ENCODE measurements at places on chromosomes 12 and 14.
A peak's percentile ranks its signal among the peaks of the same experiment; 100 is the strongest.

GRCh38 chr14:76844223-76844622, 18.0 kb downstream of the LRRC74A start:
- DNase-seq, result peak; percentile 33

DNA sequence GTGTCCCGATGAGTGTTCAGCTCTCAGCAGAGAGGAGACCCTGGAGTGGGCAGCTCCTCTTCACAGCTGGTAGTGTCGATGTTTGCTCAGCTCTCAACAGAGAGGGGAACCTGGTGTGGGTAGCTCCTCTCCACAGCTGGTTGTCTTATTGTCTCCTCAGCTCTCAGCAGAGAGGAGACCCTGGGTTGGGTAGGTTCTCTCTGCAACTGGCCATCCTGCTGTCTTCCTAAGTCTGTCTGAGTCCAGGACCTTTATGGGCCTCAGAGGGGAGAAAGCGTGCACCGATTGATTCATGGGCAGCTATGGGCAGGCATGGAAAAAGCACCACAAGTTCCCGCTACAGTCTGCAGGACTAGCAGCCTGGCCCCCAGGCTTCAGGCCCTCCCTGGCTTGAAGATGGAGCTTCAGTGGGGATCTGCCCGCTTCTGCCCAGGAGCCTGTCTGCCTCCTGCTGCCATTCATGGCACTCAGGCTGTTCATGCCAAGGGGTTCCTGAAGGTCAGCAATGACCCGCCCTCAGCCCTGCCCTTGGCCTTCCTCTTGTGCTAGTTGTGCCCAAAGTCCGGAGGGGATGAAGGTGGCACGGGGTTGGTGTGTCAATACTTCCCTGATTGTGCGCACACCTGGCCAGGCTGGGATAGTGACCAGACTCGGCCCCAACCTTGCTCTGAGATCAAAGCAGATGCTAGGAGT, 224.2 kb downstream of the KCNC2 start:
- no peak for DNase-seq

GRCh38 chr14:70789361-70789760, 20.0 kb downstream of the MAP3K9 start:
- DNase-seq, result no peak

- DNase-seq, result no peak
Measured at GRCh38 chr12:47834199-47834903, 14.6 kb upstream of the HDAC7 start.

- no peak for DNase-seq
Measured at GRCh38 chr12:3722368-3722767, 30.5 kb downstream of the CRACR2A start.

DNA sequence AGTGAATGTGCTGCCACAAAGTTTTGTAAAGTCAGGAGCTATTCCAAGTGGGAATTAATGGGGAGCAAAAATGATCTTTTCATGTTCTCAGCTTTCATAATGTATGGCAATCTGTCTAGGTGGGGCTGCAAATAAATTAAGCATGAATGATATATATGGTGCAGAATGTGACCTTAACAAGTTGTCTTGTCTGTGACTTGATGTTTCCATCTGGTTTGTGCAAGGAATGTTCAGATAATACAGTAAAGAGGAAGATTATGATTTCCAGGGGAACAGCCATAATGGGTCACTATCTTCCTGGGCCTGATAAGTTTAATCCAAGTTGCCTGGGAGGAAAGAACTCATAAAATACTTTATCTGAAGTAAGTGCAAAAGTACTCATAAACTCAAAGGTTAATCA, 1815.8 kb upstream of the FLRT2 start:
- no peak for DNase-seq

DNA sequence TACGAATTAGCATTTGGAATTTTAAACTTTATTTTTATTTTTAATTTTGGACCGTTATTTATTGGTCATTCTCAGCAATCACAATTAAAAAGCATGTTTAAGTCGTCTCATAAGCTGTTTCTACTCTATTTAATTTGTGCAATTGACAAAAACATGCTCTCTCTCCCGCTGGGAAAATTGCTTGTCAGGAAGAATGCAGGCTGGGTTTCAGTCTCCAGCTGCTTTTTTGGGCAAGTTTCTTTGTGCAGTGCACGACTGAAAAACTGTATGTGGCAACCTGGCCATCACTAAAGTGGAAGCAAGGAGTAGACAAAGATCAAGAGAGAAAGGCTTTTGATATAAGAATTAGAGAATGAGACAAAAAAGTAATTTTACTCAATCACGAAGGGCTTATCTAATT, 941.5 kb upstream of the MDGA2 start:
- DNase-seq, result no peak

- no peak for DNase-seq
Measured at GRCh38 chr14:101557811-101558738, 3.2 kb upstream of the DIO3 start.

- DNase-seq, result no peak
Measured at GRCh38 chr14:60553808-60554207, 44.9 kb downstream of the SIX6 start.

- DNase-seq, result no peak
Measured at GRCh38 chr12:91467686-91468085, 285.1 kb upstream of the DCN start.

- no peak for DNase-seq
Measured at GRCh38 chr12:91608542-91608941, 425.9 kb upstream of the DCN start.

DNA sequence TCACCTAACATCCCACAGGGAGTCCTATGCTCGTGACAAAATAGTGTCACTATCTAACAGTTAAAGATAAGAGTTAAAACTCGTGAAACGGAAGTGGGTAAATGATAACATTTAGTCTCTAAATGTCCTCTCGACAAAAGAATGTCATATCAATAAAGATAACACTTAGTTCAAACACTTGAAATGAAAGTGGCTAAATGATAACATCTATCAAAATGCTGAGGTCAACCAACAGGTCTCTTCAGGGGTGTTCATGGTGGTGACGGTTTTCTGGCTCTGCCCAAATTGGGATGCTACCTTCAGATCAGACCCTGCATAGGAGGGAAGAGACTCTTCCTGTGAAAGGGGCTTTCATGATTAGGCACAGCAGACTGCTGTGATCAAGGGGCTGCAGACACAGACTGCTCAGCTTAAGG, 22.1 kb downstream of the IL26 start:
- DNase-seq, result no peak

GRCh38 chr14:89379006-89379405, 38.0 kb downstream of the FOXN3 start:
- no peak for DNase-seq

GRCh38 chr12:66620026-66620425, 58.9 kb downstream of the GRIP1 start:
- no peak for DNase-seq

- DNase-seq, result no peak
Measured at GRCh38 chr14:95056476-95056875, 100.9 kb downstream of the DICER1 start.

- DNase-seq, result no peak
Measured at GRCh38 chr12:124242529-124243065, 52.3 kb upstream of the RFLNA start.

DNA sequence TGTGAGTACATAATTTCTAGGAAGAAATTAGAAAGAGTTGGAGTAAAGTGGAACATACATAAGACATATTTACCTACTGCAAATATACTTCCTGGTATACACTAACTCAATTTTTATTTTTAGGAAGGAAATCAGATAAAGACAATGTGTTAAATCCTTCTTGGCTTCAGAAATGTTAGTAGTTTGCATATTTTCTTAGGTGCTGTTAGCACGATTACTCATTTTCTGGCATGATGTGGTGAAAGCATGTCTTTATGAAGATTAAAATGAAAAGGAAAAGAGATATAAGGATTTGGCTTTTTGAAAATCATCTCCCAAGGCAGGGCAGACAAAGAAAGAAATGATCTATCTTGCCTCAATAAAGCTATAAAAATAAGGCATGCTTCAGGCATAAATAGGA, 287.6 kb upstream of the E2F7 start:
- DNase-seq, result no peak

Measured in activated CD4-positive, alpha-beta T cell treated with anti-CD3 and anti-CD28 coated beads for 1 hour (primary cell).